ACHN (cell line): ENCODE measurements at places on chromosomes 6 and 20.

DNA sequence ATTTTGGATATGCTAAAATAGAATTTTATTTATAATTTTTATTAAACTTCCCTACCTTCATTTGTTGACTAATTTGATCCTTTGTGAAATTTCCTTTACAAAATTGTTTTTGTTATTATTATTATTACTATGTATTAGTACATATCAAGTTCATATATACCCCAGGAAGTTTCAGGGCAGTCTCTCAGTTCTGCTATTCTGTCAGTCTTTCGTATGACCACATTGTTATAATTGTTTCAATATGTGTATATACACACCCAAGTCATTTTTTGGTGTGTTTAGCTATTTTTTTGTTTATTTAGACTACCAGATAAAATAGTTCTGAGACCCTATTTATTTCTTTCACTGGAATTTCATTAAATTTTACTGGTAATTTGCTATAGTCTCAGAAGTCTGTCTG lies 72.1 kb downstream of the NKAIN2 start:
- no peak for DNase-seq

DNA sequence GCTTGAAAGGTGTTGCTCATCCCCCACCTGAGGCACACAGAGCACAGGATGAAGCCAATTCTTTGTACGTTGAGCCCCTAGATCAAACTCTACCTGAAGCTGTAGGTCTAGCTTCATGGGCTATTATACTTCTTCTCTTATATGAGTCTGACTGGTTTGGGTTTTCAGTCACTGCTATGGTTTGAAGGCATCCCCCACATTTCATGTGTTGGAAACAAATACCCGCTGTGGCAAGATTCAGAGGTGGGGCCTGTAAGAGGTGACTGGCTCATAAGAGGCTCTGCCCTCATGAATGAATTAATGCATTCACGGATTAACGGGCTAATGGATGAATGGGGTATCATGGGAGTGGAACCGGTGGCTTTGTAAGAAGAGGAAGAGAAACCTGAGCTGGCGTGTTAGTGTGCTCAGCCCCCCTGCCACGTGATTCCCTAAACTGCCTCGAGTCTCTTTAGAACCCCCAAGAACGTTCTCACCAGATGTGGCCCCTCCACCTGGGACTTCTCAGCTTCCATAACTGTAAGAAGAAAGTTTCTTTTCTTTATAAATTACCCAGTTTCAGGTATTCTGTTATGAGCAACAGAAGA lies 39.2 kb downstream of the PREX1 start:
- no peak for DNase-seq

DNA sequence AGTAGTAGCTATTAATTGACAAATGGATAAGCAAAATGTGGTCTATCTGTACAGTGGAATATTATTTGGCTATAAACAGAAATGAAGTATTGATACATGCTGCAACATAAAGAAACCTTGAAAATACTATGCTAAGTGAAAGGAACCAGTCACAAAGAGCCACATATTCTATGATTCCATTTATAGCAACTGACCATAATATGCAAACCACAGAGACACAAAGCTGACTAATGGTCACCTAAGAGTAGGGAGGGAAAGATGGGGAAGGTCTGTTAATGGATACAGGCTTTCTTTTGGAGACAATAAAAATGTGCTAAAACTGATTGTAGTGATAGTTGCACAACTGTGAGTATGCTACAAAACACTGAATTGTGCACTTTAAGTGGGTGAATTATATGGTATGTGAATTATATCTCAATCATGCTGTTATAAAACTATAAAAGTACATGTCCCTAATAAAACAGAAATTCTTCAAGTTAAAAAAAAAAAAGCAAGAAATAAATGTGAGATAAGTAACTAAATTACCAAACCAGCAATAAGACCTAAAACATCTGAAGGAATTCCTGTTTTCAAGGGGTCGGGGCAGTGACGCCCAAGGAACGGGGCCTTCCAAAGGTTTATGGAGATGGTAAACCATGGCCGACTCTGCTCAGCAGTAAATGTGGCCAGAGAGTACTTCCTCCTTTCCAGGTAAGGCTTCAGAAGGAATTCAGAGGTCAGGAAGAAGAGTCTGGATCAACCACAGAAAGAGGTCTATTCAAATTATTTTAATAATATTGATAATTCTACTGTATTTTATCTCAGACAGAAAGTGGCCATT lies 75.4 kb downstream of the ARHGAP18 start:
- no peak for DNase-seq

DNA sequence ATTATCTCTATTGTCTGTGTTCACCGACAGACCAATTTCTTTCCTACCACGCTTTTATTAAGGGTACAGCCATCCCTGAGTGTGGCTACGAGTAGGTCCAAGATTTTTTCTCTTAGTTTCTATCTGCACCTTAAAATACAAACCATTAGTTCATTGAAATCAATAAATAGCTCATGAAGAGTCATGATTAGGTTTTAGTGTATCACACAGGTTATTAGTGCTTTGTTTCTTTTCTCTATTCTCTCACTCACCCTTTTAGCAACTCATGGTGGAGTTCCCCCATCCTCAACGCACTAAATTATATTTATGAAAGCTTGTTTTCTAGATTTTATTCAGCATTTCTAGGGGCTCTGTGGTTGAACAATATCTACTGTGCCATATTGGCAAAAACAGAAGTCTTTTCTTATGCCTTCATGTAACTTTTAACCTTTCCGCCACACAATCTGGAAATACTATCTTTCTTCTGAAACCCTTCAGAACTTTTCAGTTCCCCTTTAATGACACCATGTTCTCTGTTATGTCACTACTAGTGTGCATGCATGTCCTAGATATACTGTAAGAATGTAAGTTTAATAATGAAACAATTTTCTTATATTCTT lies 128.2 kb upstream of the LAMA2 start:
- DNase-seq: no peak

GRCh38 chr6:27728442-27728841 lies 183.8 kb downstream of the OR2B2 start:
- DNase-seq: no peak

DNA sequence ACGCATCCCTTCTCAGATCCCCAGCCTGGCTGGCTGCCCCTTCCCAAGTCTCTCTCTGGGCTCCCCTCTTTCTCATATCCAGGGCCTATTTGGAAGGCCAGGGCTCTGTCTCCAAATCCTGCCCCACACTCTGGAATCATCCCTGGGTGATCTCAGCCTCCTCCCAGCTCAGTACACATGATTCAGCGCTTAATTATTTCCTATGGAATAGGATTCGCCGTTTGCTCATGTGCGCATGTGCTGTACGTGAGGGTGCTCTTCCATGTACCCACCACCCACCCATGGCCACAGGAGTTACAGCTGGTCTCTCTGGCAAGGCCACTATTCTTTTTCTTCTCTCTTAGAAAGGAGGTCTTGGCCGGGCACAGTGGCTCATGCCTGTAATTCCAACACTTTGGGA lies 81.7 kb upstream of the FOXP4 start:
- DNase-seq: peak; percentile 22

GRCh38 chr6:96276305-96276704 lies 245.3 kb upstream of the UFL1 start:
- no peak for DNase-seq

GRCh38 chr20:59004763-59005522 lies 2.1 kb downstream of the CTSZ start:
- no peak for DNase-seq

GRCh38 chr6:87723170-87724078 lies 21.4 kb upstream of the AKIRIN2 start:
- peak; percentile 96 for DNase-seq

DNA sequence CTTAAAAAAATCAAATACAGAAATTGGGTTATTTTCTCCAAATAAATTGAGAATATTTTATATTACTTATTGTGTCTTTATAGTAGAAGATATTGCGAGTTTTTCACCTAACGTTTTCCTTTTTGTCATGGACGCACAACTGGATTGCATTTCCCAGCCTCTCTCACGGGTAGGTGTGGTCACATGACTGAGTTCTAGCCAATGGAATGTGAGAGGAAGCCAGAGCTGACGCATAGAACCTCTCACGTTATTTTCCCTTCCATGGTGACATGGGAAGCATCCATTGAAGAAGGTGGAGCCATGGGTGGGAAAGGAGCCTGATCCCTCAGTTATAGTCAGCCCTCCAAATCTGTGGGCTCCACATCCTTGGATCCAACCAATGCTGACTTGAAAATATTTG lies 155.9 kb upstream of the UST start:
- DNase-seq: no peak

- DNase-seq: no peak
Measured at GRCh38 chr20:48682529-48683363, 145.1 kb downstream of the PREX1 start.

GRCh38 chr6:77987035-77987384 lies 334.2 kb downstream of the MEI4 start:
- no peak for DNase-seq

DNA sequence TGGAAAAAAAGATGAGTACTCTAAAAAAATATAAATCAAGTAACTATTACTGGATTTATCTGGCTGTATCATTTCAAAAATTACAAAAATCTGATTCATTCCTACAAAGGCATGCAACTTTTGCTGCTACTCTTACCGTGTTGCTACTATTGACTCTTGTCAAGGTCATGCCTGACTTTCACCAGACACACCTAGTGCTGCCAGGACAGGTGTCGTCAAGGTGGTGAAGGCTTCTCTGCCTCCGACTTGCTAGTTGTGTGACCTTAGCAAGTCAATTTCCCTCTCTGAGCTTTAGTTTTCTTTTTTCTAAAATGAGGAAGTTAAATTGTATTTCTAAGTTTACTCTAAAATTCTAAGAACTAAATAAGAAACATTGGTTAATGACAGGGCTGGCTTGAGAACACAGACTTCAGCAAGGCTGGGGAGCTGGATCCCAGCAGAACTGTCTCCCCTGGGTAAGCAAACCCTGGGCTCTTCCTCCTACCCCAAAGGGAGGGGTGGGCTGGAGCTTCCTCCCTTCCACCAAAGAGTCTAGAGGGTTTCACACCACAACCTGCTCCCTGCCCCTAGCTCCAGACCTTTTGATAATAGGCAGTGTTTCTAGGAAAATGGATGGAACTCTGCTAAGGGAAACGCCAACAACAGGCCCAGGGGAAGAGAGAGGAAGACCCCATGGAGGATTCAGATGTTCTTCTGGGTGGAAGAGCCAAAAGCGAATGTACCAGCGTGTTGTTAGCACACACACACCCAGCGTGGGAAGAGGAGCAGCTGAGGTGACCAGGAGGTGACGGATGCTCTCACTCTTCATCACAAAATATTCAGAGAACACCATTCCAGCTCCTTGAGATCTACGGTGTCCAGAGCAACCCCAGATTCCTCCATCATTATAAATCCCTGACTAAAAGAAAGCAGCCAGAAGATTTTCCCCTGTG lies 47.9 kb upstream of the CITED2 start:
- no peak for DNase-seq
